T-cell (primary cell): ENCODE measurements at places on chromosomes 16 and 17. TPM values are rescaled to one million over a fixed set of nuclear protein-coding genes. Genes with fewer than 3 reads are reported as not detected.

The LIMD2 gene
- total RNA-seq, result 616 TPM

The HOXB3 gene
- 4.2 TPM for total RNA-seq

The SPIRE2 gene
- 1.1 TPM for total RNA-seq

- no peak for DNase-seq
Observed at GRCh38 chr16:2006317-2006716, 3.3 kb downstream of the ZNF598 start.

DNA sequence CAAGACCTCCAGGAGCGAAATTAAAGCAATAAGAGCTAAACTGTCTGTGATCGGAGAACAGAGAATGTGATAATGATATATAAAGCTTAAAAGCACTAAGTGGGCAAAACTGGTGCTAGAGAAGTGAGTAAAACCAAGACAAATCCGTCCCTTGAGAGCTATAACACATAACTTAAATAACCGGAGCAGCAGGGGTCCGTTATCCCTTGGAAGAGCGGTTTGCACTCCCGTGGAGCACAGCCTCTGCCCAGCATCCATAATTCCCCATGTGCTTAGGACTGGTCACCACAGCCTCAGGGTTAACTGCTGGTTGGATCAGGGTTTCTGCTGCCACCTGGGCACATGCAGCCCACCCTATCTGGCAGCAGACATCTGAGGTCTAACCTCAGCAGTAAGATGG lies 489.0 kb downstream of the NPIPA7 start:
- DNase-seq, result no peak

DNA sequence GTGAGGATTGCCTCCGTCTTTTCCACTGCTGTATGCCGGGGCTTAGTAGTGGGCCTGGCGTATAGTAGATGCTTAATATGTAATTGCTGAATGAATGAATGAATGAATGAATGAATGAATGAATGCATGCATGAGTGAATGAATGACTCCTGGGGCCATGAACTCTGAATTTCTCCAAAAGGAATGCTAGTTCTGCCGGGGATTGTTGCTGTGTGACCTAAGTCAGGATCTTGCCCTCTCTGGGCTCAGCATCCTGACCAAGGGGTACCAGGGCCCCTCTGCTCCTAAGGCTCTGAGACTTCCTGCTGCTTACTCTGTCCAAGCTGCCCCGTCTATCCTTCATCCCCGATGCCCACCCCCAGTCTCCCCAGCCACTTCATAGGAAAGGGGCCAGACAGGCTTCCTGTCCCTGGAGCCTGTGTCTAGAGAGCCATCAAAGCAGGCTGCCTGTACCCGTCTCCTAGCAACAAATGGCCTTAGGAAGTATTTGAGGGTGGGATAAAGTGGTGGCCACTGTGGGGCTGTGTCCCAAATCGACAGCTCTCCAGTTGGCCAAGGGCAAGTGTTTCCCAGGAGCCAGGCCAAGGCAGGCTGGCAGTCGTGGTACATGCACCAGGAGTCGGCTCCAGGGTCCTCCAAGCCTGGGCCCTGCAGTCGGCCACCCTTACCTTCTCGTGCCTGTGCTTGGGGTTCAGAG lies 11.6 kb upstream of the MPRIP start:
- DNase-seq, result no peak

DNA sequence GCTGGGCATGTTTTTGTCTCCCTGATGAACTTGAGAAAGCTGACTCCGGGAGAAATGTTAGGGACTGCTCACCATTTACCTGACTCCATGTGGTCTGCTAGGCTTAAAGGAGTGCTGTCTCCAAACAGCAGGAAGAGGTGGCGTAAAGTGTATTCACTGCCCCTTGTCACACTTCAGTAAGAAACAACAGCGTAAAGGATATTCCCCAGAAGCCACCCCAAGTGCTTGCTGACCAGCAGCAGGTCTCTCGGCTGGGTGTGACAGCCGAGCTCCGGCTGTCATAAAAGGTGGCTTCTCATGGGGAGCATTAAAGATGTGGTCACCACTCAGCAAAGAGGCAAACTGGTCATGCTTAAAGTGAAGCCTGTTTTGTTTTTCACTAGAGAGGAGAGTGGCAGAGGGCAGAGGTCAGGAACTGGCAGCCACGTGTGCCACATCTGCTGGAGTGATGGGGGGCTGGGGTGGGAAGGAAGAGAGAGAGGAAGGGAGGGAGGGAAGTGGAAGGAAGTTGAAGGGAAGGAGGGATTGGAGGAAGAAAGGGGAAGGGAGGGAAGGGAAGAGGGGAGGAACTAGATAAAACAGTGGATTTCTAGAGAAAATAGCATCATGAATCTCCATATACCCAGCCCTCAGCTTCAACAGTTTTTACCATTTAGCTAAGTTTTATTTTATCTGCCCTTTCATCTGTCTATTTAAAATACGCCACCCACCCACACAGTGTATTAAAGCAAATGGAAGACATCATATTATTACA lies 119.3 kb downstream of the CLEC16A start:
- DNase-seq, result no peak
